HCT116 (cell line): ENCODE measurements at places on chromosomes 11 and 22.

DNA sequence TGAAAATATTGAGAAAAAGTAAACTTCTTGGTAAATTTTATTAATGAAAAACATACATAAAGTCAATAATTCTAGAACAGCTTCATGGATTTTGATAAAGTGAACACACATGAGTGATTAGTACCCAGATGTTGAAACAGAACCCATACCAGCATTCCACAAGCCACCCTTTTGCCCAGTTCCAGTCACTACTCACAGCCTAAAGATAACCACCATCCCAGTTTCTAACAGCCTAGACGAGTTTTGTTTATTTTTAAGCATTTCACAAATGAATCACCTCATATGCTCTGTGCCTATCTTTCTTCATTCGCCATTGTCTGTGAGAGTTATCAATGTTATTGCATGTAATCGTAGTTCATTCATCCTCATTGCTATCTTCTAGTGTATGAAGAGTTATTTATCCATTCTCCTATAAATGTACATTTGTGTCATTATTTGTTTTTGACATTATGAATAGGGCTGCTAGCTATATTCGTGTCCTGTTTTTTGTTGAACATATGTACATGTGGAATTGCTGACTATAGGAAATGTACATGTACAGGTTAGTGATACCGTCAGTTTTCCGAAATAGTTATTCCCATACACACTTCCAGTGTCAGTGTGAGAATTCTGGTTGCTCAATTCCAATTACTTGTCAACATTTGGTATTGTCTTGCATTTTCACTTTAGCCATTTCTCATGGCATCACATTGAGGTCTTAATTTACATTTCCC is 44.5 kb upstream of the TEAD1 start:
- DNase-seq: no peak

GRCh38 chr11:126304457-126305075 is 706 bp downstream of the DCPS start:
- no peak for DNase-seq

DNA sequence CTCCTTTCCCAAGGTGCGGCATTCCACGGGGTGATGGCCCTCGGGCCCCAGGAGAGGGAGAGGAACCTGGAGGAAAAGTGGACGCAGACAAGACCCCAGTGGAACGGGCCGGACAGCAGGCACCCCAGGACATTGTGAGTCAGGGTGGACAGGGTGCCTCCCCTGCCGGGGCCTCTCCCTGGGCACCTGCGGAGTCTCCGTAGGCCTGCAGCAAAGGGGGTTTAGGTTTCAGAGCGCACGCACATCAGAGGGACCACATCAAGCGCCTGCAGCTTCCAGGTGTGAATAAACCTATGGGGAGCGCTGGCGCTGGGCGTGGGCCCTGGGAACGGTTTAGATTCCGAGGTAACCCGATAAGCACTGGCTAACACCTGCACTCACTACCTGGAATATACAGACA is 22.7 kb upstream of the FGF19 start:
- no peak for DNase-seq

DNA sequence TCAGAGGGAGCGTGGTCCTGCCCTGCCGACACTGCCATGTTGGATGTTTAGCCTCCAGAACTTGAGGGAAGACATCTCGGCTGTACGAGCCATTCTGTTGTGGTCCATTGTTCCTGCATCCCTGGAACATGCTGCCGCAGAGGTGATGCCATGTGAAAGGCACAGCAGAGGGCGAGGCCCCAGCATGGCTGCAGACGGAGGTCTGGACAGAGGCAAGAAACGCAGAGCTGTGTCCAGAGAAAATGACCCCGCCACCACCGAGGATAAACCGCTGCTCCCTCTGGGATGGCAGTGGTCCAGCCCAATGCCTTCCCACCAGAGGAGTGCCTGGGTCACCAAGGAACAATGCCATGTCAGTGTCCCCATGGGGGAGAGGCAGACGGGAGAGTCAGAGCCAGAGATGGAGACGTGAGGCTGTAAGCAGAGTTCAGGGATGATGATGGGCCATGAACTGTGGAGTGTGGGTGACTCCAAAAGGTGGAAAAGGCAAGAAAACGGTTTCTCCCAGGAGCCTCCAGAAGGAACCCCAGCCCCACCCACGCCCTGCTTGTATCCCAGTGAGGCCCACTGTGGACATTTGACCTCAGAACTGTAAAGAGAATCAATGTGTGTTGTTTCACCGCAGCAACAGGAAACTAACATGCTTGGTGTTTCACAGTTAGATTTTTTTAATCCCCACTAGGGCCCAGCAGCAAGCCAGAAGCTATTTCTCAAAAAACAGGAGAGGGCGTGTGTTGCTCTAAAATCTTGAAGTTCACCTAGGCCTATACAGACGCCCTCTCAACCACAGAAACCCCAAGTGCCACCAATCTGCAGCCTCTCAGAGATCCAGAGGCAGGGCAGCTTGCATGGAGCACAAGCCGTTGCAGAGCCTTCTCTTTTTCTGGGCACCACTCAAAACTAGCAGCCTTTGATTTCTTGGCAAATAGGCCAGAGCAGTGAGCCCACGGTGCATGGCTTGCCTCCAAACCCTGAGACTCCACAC is 1422.9 kb downstream of the TBC1D22A start:
- DNase-seq: no peak

DNA sequence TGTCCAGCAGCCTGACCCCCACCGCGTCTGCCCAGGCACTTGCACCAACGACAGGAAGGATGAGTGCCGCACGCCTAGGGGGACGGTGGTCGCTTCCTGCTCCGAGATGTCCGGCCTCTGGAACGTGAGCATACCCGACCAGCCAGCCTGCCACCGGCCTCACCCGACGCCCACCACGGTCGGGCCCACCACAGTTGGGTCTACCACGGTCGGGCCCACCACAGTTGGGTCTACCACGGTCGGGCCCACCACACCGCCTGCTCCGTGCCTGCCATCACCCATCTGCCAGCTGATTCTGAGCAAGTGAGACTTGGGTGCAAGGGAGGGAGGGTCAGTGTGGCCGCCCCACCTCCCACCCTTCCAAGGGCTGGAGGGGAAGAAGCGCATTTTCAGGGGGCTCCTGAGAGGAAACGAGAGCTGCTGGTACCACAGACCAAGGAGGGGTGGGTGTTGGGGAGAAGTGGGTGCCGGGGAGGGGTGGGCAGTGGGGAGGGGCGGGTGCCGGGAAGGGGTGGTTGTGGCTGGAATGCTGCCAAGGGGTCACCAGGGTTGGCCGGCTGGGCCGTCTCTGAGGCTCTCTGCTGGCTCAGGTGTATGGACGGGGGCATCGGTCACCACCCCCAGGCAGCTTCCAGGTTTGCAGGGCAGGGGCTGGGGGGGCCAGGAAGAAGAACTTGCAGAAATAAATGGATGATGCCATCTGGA is 27.7 kb upstream of the MUC5B start:
- DNase-seq: no peak

DNA sequence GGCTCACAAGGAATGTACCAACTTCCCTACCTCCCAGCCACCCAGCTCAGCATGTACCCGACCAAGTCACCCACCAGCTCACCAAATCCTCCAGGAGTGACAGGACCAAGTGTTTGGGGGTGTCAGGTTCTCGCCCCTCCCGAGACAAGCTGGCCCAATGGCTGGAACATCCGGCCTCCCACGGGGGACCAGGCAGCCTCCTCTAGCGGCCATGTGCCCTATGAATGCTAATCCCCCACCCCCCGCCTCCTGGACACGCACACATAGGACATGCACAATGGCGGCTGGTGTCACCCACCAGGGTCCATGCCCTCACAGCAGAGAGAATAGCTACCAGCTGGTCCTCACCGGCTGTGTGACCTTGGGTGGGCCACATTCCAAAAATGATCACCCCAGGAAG is 151.0 kb downstream of the MN1 start:
- no peak for DNase-seq

- no peak for DNase-seq
Measured at GRCh38 chr11:61080986-61081590, 21.2 kb upstream of the CD5 start.

GRCh38 chr11:64866173-64866491 is 12.3 kb downstream of the EHD1 start:
- DNase-seq: no peak

DNA sequence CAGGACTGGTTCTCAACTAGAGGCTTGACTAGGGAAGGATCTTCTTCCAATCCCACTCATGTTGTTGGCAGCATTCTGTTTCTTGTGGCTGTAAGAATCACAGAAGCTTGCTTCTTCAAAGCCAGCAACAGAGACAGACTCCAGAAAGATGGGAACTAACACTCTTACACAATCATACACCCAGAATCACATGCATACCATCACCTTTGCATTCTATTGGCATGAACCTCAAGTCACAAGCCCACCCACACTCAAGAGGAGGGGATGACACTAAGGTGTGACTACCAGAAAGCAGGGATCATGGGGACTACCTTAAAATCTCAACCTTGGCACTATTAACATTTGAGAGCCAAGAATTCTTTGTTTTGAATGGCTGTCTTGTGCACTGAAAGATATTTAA is 13.6 kb upstream of the PANX3 start:
- no peak for DNase-seq

GRCh38 chr11:106988151-106989077 is 29.9 kb downstream of the GUCY1A2 start:
- DNase-seq: no peak

GRCh38 chr11:36469063-36469462 is 41.0 kb downstream of the TRAF6 start:
- no peak for DNase-seq

DNA sequence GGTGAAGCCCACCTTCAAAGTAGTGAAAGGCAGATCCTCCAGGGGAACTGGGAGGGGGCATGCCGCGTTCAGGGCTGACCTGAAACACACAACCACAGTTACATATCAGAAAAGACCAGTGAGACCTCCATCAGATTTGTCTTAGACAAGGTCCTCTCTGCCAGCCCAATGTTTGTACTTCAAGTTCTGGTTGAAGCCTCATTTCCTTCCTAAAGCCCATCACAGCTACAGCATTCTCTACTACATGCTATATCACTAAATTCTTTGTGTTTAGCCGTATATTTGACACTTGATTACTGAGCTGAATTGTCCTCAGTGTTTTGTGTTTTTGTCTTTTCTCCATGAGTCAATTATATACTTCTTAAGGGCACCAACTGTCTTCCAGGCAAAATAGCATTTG is 40.1 kb downstream of the PI4KA start:
- DNase-seq: no peak

DNA sequence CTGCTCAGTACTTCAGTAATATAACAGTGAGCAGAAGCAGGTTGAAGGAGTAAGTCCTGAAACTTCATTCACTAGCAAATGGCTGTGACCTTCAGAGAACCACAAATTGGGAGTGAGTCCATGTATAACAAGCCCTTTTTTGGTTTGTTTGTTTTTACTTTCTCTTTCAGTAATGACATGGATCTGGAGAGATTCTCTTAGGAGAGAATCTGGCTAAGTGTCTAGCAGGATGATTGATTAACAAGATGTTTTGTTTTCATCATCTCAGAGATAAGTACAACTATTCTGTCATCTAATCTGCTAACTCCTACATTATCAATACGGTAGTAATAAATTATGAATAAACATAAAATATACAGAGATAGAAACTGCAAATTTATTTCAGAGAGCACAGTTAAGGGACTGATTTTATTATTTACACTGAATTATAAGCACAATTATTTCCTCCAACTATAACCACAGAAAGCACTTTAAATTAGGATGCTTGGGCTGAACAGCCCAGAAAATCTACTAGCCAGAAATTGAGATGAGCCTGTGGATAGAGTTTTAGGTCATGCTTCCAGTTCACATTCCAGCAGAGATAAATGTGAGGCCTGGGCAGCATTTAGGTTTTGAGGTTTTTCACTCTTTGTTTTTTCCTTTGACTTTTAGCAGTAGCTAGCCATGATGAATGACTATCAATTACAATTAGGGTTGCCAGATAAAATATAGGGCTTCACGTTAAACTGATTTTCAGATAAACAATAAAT is 429.3 kb upstream of the FAT3 start:
- no peak for DNase-seq
